ENCODE measurements at places on chromosomes 5 and 9.

DNA sequence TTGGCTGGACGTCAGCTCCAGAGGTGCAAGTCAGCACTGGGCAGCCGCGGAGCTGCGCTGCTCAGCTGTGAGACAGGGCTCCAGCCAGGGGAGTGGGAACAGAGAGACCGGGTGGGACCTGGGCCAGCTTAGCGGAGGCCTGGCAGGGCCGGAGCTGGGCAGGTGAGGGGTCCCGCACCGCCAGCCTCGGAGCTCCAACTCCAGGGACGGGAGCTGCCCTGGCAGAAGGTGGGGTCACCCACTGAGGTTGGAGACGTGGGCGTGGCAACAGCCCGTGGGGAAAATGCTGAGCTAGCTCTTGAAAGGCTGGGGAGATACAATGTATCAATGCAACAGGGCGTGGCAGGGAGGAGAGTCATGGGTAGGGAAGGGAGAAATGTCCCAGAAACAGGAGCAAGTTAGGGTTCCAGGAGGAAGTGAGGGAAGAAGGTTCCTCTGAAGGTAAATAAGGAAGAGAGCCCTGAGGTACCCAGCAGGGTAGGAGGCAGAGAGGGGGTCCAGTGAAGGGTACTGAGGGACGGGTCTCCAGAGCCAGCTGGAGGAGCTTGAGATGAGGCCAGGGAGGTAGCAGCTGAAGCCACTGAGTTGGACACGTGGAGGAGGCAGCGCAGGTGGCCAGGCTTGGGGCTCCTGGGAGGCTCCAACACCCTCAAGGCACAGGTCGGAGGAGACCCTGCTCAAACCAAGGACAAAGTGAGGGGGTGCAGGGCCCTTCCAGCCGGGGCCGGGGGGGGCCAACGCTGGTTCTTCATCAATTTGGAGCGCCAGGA is 736 bp upstream of the NKD2 start:
- DNase-seq, result no peak

DNA sequence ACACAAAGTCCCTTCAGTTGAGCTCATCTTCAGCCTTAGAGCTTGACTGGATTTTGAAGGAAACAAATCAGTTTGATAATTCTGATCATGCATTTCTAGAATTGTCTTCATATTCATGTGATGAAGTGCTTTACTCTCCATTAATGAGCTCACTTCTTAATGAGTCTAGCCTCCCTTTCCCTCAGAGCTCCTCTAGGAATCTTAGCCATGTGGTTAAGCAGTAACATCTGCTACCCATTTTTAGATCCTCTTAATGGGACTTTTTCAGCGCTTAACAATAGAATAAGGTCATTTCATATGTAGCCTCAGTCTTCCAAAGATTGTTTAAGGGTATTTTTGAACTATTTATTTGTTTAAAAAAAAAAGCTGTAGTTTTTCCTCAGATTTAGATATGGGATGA is 36.9 kb upstream of the LURAP1L start:
- no peak for DNase-seq

GRCh38 chr5:132396589-132397031 is 27.1 kb downstream of the SLC22A5 start:
- DNase-seq, result peak; percentile 28

- no peak for DNase-seq
Measured at GRCh38 chr9:134993416-134993815, 75.7 kb upstream of the FCN1 start.

DNA sequence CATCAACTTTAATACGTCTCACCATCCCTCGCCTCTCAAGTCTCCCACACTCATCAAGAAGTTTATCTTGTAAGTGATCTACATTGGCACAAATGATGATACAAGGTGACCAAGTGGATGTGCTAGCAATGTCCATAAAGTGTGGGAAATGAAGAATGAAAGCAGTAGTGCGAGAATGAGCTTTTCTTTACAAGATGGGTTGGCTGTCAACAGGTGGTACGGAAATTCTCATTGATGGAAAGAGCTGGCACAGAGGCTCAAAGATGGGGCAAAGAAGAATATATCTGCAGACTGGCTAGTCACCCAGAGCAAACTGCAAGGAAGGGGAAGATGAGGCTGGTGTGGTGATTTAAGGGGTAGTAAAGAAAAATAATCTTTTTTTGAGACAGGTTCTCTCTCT is 640.8 kb downstream of the MAT2B start:
- DNase-seq, result no peak

GRCh38 chr5:122805481-122805880 is 30.6 kb downstream of the SNX2 start:
- peak; percentile 38 for DNase-seq

DNA sequence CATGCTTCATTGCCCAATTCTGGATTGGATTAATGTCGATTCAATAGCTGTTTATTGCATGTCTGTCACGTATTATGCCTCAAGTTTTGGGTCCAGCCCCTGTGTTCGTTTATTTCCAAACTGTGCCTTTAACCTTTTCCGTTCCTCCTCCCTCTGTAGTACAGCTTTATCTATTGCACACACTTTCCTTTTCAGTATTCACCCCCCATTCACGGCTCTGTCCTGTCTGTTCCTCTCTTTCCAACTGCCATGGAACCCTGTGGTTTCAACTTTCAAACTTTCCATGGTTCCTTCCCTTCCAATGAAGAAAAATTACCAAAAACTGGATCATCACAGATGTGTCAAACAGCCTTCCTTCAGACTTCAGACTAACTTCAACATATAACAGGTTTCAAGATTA is 17.1 kb downstream of the SMARCA2 start:
- no peak for DNase-seq

GRCh38 chr5:173456181-173456580 is 128.0 kb upstream of the STC2 start:
- DNase-seq, result peak; percentile 21

DNA sequence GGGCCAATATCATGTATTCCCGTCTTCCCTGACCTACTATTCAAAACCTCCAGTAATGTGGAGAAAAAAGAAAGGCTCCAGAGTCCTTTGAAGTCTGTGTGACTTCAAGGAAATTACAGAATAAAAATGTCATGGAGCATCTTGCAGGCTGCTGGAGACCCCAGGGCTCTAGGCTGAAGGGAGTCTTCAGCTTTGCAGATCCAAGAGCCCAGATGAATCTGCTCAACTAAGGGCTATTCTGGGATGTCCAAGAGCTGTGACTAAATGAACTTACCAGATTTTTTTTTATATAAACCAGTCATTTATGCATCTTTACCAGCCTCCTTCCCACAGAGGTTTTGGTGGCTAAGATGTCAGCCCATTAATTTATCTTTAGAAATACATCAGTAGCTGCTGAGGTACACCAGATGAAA is 167.3 kb downstream of the MUSK start:
- DNase-seq, result peak; percentile 62

DNA sequence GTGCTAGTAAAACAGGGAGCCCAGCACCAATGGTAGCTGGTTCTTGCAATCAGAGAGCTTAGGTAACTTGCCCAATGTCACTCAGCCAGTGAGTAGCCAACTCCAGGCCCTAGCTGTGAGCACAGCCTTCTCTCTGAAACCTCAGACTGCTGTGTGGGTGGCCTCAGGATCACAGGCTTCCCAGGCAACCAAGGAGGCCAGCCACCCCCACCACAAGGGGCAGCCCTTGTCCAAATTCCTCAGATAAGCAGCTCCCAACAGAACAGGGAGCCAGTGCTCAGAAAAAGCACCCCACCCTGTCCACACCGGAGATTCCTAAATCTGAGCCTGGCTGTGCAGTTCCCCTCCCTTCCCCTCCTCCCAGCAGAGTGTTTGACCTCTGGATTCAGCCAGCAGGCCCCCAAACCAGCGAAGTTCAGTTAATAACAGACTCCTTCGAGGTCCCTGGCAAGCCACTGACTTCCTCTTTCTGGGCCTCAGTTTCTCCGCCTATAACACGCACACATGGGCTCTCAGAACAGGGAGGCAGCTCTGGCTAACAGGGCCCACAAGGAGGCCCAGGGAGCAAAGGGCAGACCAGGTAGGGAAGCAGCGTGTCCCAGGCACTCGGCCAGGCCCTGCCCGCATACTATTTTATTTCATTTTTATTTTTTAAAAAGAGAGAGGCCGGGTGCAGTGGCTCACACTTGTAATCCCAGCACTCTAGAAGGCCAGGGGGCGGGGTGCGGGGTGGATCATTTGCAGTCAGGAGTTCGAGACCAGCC is 2.7 kb downstream of the EEIG1 start:
- peak; percentile 80 for DNase-seq

- no peak for DNase-seq
Measured at GRCh38 chr9:2459756-2460155, 161.8 kb upstream of the VLDLR start.

DNA sequence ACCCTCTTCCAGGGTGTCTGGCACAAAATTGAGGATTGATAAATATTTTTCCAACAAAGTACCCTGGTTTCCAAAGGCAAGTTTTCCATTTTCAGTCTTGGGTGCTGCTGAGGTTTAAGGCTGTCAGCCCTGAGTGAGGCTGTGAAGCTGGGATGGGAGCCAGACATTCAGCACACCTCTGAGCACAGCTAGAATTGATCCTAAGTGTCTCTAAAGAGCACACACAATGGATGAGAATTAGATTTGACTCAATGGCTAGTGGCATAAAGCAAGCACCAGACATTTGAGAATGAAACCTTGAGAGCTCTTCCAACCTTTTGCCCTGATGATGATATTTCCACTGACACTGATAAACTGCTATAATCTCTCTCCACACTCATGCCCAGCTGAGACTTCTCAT is 131.5 kb downstream of the MARCHF11 start:
- DNase-seq, result no peak

DNA sequence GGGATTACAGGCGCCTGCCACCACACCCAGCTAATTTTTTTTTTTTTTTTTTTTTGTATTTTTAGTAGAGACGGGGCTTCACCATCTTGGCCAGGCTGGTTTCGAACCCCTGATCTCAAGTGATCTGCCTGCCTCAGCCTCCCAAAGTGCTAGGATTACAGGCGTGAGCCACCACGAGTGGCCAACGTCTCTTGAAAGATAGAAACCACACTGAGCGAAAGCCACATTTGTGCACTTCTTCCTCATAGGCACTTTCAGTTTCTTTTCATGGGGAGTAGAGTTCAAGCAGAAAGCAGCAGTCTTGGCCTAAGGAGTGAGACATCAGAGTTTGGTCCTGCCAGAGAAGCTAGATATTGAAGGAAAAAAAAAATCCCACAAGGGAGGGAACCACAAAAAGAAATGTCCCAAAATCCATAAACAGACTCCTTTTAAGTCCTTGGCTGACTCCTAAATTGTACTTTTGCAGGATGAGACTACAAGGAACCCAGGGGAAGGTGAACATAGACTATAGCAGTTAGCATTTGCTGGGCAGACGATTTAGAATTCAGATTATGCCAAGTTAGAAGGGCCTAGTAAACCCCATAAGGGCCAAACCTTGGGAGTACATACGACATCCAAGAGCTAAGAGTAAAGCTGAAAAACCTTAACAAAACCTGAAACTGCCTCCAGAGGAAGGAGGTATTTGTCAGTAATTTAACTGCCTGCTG is 43.9 kb upstream of the GLIPR2 start:
- no peak for DNase-seq

DNA sequence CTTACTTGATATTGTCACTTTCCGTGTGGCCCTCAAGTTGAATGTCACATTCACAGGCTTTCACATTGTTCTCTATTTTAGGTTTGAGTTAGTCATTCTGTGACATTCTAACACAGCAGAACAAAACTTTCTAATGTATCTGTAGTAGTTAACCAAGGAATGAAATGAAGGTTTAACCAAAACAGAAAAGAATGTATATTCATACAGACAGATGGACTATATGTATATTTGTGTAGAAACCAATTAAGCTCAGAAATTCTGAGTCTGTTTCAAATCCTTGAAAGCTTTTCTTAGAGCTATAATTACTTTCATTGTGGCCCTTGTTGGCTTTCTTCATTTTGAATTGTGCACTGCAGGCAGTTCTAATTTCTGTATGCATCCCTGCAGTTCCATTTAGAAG is 654.7 kb downstream of the LRRC70 start:
- DNase-seq, result no peak

GRCh38 chr5:180315762-180316212 is 23.9 kb upstream of the MAPK9 start:
- peak; percentile 44 for DNase-seq

GRCh38 chr9:33465596-33466564 is 7.8 kb downstream of the NOL6 start:
- DNase-seq, result no peak

- no peak for DNase-seq
Measured at GRCh38 chr5:169721771-169722170, 84.7 kb downstream of the DOCK2 start.

GRCh38 chr5:116559673-116560164 is 14.9 kb downstream of the SEMA6A start:
- DNase-seq, result no peak

DNA sequence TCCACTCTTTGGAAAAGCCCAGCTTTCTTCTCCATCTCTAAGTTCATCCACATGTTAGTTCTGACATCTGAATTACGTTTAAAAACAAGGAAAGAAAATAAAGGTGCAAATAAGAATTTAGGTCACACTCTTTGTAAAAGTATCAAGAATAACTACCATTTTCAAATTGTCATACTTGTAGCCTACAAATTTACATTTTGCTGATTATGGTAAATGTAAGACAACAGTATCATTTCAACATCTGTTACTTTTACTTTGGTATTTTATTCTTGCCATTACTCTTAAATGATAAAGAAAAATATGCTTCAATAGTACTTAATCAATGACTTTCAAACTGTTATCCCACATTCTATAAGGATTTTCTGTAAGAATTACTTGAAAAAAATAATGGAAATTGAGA is 9.8 kb upstream of the PURA start:
- DNase-seq, result no peak
